Colonic mucosa (tissue), 4 donors: ENCODE measurements at places on chromosomes 2 and 18.

- DNase-seq, result no peak
These were observed 382.5 kb downstream of the CBLN2 start for GRCh38 chr18:72161691-72162090.

DNA sequence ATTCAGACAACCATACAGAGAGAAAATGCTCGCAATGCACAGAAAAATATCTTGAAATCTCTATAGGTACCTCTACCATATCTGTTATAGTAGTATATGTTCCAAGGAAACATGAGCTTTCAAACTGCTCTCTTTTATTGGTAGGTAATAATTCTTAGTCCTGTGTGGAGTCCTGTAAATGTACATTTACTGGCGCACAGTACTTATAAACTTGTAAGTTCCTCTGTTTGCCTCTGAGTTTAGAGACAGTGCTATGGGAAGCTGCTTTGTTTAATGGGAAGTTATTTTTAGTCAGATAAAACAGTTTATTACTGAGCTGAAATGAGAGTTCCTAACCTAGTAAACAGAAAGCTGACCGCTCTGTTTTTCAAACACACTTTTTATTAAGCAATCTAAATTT, 52.7 kb downstream of the CCDC93 start:
- no peak for DNase-seq

GRCh38 chr2:237590272-237591140, at the start of gene RAB17:
Gene RAB17 (minus strand): TSS chr2:237590734. CDS start chr2:237586154, 4,580 bp downstream.
- DNase-seq, result peak; percentile 91

DNA sequence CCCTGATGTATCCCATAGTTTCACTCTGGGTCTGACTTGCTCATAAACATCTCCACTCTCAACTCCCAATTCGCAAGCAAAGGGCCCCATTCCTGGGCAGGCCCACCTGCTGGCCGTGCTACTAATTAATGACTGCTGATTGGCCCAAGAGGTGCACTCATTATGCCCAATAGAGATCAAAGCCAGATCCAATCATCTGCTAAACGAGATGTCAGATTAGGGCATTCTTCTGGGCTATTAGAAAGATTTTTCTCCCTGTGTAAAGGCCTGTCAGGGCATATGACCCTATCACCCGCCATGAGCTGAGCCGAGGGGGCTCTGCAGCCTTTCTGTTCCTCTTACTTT, 103.4 kb upstream of the HAAO start:
- DNase-seq, result no peak

- DNase-seq, result no peak
These were observed 542.1 kb upstream of the SYT4 start for GRCh38 chr18:43819397-43819796.

- no peak for DNase-seq
These were observed 52.3 kb downstream of the PARD6G start for GRCh38 chr18:80194874-80195570.
